HCT116 (cell line): ENCODE measurements at places on chromosomes 7 and 10. TPM values are rescaled to one million over a fixed set of nuclear protein-coding genes. Genes with fewer than 3 reads are reported as not detected.

DNA sequence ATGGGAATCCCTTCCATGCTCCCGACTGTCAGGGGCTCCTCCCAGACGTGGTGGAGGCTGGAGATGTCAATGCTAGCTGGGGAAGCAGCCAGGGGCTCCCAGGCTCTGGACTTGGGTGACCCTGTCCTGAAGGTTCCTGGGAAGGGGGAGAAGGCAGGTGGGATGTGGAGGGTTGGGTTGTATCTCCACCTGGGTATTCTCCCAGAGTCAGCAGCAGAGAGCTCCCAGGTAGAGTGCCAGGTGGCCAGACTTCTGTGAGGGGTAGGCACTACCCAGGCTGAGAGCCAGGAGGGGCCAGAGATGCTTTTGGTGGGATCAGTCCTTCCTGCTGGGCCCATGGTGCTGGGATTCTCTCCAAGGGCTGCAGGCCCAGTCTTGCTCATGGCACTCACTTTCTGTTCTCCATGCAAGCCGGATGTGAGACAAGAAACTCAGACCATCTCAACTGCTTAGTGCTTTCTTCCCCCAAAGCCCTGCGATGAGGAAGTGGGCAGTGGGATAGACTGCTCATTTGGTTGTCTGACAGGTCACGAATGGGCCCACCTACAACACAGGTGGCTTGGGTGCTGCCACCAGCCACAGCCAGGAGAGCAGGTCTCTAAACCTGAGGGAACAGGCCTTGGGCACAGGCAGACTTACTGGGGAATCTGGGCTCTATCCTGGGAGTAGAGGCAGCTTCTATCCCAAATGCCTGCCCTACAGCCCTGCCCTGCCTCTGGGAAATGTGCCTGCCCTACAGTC is 52.5 kb upstream of the CAMK2B start:
- peaks cover 4% of the 10 kb centered on the region; the same call in 1 of the 2 replicates for H3K27me3 ChIP-seq
- H3K27ac ChIP-seq, result no peak overlapping the region
- no peaks in the 10 kb centered on the region for H3K4me1 ChIP-seq
- no peak for DNase-seq
- no peak overlapping the region for H3K4me3 ChIP-seq

- H3K4me1 ChIP-seq, result no peaks in the 10 kb centered on the region
- no peak overlapping the region for H3K27ac ChIP-seq
- no peak overlapping the region for H3K4me3 ChIP-seq
- no peaks in the 10 kb centered on the region for H3K36me3 ChIP-seq
Observed at GRCh38 chr7:19248681-19249080, 103.5 kb upstream of the FERD3L start.

- H3K27me3 ChIP-seq, result no peaks in the 10 kb centered on the region
- no peaks in the 10 kb centered on the region for H3K36me3 ChIP-seq
- no peak overlapping the region for H3K27ac ChIP-seq
- H3K4me1 ChIP-seq, result no peaks in the 10 kb centered on the region
- H3K4me3 ChIP-seq, result no peak overlapping the region
- no peak for DNase-seq
Observed at GRCh38 chr7:111942450-111943081, 263.6 kb downstream of the DOCK4 start.

DNA sequence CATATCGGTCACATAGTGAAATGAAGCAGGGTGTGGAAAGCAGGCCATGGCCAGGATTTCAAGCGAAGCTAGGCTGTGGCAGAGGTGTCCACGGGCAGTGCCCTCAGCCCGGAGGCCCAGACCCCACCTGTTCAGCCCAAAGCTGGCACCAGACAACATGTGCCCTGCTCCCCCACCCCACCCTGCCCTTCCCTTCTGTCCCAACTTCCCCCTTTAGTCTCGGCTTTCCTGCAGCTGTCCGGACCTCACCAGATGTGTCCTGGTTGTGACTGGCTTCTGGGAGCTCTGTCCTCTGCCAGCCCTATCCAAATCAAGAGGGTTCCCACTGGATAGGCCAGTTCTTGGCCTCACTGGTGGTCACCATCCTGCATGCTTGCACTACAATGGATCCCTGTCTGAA is 37.3 kb downstream of the ADAM12 start:
- no peak overlapping the region for H3K27ac ChIP-seq
- no peaks in the 10 kb centered on the region for H3K36me3 ChIP-seq
- DNase-seq, result no peak
- no peaks in the 10 kb centered on the region for H3K4me1 ChIP-seq

The GPR26 gene
- not detected for total RNA-seq
